ENCODE measurements at places on chromosomes 7 and 10.

GRCh38 chr7:70953331-70953741 is 178.6 kb upstream of the GALNT17 start:
- DNase-seq = no peak

DNA sequence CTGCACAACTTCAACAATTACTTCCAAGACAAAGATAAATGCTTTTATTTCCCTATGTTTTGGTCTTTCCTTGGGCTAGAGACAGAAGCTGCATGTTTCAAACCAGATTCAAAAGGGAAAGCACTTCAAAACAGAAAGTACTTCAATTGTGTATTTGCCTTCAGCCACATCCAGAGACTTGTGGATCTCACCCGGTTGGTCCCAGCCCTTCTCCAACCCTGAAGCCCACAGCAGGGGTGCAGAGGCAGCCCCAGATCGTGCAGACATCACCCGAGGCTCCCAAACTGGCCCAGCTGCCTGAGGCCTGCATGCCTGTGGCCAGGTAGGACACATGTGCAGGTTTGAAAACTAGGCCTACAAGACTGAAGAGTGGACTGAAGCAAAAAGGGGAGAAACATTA is 80.8 kb downstream of the ALOX5 start:
- no peak for DNase-seq

GRCh38 chr7:151689196-151689971 is 169.7 kb upstream of the RHEB start:
- no peak for DNase-seq

DNA sequence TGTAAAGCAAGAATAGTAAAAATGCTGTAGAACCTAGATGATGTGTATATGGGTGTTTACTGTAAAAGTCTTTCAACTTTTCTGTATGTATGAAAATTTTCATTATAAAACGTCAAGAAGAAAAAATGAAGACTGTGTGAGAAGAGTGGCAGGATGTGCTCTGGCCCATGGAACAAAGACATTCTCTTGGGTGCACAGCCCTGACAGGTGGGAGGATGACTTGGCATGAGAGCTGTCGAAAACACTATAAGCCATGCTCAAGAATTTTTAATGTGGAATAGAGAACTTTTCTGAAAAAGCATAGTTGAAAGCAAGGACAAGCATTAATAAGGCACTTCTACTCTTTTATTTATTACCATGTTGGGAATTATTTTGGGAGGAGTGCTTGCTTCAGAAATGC is 184.1 kb upstream of the PRR15 start:
- DNase-seq = no peak

DNA sequence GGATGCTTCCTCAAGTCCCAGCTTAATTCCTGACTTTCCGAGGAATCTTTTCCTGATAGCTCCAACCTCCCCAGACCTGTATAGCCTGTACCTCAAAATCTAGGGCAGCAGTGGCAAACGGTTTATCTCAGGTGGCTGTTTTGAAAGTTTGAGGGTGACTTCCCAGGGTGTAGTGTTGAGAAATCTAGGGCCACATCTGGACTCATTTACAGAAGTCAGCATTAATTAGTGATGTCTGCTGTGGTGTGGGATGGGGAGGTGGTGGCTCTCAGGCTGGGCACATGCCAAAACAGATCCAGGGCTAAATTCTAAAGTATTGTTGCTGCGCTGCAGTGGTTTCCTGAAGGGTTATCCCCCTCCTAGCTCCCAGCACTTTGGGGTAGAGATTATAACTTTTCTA is 38.0 kb downstream of the UNC5B start:
- DNase-seq = no peak

GRCh38 chr10:30215623-30216022 is 133.5 kb downstream of the MTPAP start:
- no peak for DNase-seq

DNA sequence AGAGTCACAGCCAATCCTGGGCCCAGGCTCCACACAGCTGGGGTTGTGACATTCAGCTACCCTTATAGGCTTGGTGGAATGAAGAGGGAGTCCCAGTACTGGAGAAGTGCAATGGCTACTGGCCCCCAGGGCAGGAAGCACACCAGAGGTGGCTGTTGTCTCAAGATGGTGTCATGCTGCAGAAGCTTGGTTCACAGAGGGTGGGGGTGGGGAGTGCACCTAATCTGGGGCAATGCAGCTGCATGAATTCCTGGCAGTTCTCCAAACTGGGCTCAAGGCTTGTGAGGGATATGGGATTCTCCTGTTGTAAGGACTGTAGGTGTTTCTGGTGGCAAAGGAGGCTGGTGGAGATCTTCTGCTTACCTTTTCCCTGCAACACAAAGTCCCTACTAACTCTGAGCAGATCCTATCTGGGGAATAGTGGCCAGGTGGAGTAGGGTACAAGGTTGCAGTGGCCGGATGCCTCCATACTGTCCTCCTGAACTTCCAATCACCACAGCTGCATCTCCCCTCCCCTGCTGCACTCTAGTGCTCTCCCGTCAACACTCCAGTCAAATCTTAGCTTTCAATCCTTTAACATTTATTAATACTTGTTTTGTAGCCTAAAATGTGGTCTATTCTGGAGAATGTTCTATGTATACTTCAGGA is 27.4 kb upstream of the PLA2G12B start:
- no peak for DNase-seq

DNA sequence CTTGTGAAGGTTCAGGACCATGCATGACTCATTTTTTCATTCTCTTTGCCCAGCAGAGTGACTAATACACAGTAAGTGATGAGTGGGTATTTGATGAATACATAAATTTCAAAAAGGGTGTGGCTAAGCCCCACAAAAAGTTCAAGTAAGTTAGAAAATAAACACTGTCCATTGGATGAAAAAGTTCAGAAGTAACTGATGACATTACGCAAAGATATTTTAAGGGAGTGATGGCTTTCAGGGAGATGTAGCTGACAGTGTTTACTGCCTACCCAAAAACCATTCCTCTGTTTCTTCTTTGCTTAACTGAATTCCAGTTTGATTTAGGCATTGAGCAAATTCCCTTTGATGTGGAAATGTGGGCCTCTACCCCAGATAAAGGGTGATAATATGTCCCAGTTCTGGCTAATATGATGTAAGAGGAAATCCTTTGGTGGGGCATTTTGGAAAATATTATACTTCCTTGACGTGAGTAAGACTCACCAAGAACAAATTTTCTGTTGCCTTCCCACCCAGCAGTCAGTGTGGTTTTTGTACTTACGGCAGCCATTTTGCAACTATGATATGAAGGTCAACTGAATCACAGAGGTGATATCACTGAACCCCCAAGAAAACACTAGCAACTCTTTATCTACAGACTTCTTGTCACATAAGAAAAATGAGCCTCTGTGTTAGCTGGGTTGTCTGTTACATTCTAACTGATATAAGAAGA is 29.0 kb upstream of the EBLN1 start:
- DNase-seq = no peak

DNA sequence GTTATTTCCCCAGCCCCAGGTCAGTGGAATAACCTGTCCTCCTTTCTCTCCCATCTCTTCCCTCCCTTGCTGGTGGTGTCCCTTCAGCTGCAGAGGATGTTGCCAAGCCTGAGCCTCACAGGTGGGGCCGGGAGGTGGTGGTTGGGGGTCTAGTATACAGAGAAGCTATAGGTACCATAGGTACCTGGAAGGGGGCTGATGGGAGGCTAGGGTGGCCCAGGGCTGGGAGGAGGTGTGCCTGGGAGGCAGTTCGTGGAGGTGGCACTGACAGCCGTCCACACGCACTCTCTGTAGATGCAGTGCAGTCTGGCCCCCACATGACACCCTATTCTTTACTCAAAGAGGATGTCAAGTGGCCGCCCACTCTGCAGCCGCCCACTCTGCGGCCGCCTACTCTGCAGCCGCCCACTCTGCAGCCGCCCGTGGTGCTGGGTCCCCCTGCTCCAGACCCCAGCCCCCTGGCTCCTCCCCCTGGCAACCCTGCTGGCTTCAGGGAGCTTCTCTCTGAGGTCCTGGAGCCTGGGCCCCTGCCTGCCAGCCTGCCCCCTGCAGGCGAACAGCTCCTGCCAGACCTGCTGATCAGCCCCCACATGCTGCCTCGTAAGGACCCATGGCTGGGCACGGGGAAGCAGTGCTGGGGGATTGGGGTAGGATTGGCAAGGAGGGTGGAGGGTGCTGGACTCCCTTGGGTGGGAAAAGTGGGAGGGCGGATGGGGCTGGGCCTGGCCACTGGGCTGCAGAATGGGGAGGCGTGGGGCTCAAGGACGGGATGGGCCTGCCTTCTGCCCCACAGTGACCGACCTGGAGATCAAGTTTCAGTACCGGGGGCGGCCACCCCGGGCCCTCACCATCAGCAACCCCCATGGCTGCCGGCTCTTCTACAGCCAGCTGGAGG is 9.5 kb downstream of the IRF5 start:
- DNase-seq = no peak

DNA sequence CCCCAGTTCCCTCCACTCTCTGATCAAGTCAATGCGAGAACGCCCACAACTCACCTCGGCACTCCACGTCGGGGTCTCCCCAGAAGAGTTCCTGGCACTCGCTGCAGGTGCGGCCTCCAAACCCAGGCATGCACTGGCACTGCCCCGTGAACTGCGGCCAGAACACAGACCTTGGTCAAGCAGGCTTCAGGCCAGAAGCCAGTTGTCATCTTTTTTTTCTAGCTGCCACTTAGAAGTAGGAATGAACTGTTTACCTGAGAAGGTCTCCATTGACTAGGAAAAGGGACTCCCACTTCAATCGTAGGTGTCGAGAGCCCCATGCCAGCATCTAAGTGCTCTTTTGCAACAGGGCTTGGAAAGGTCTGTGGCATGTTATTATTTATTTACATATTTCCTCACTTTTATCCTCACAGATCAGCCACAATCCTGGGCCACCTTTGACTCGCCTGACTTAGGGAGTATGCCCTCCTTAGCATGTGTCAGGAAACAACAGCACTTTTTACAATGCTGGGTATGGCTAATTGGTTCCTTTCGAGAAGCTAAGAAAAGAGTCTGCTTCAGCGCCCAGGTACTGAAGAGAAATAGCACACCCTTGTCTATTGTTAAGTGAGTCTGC is 51.7 kb downstream of the LAMB1 start:
- DNase-seq = no peak

DNA sequence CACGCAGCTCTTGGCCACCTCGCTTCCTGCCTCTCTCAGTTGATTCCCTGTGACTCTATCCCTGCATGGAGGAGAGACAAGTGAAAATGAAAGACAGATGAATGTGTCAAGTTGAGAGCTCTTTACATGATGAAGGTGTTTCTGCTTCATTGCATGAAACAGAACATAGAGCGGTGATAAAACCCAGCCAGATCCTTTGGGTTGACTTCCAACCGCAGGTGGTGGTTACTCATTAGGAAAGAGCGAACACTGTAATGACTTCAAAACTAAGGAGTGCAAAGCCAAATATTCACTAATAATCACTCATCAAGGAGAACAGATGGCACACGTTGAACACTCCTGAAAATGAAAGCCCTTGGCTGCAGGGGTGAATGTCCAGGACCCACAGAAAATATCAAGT is 31.8 kb upstream of the WDR11 start:
- no peak for DNase-seq

DNA sequence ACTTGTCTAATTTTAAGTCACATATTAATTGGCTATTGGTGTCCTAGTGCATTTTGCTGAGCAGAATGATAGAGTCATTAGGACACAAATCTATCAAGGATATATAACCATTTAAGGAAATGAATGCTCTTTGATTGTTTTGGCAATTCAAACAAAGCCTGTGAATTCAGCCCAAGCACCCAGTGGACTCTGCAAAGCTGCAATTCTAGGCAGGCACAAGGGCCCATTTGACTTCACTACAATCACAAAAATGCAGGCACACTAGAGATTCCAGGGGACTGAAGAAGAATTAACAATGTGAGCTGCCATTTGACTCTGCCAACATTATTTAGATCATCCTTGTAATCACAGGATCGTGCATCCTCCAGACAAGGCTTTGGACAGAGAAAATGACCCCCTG is 544.2 kb upstream of the PHF14 start:
- no peak for DNase-seq

DNA sequence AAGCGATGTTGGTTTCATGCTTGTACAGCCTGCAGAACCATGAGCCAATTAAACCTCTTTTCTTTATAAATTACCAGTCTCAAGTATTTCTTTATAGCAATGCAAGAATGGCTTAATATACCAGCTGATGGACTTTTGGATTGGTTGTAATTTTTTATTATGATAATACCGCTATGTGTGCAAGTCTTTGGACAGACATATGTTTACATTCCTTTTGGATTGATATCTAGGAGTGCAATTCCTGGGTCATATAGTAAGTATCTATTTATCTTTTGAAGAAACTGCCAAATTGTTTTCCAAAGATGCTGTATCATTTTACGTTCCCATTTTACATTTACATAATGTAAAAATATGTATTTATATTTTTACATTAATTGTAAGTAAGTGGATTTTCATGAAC is 81.2 kb upstream of the PIP4K2A start:
- no peak for DNase-seq

DNA sequence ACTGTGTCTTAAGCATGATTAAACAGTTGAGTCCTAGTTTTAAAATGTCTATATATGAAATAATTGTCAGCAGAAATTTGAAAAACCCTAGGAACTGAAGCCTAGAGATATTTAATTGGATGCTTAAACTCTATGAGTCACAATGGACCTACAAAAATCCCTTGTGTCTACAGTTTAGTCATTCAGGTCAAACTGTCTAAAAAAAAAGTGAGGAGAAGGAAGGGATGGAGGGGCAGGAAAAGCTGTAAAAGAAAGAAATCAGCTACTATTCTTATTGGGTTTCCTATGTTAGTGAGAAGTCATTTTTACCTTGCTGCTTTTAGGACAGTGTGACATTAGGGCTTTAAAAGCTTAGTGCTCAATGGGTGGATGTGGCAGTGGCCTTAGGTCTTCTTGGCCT is 406.1 kb upstream of the FZD8 start:
- no peak for DNase-seq

DNA sequence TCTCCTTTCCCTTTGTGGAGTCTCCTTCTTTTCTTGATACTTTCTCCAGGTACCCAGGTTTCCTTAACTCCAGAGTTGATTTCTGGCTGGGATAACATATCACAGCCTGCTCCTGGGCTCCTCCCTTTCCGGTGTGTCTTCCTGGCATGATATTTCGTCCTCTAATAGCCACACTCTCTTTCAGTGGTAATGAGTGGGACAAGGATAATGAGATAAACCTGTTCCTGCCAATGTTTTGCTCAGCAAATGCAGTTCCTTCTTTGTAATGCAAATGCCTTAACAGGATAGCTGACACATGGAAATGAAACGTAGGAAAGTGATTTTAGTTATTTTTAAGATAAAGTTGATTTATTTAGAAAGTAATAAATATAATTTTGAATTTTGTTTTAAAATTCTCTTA is 168.6 kb downstream of the NRP1 start:
- DNase-seq = no peak

GRCh38 chr7:90747516-90747915 is 151.4 kb downstream of the CDK14 start:
- DNase-seq = no peak

GRCh38 chr7:72409638-72410015 is 2.5 kb downstream of the CALN1 start:
- DNase-seq = no peak

GRCh38 chr7:3267966-3268690 is 32.9 kb upstream of the SDK1 start:
- DNase-seq = no peak
